ENCODE measurements at places on chromosomes 1 and 21.

GRCh38 chr1:243910607-243911006 is 60.6 kb upstream of the AKT3 start:
- DNase-seq: no peak

DNA sequence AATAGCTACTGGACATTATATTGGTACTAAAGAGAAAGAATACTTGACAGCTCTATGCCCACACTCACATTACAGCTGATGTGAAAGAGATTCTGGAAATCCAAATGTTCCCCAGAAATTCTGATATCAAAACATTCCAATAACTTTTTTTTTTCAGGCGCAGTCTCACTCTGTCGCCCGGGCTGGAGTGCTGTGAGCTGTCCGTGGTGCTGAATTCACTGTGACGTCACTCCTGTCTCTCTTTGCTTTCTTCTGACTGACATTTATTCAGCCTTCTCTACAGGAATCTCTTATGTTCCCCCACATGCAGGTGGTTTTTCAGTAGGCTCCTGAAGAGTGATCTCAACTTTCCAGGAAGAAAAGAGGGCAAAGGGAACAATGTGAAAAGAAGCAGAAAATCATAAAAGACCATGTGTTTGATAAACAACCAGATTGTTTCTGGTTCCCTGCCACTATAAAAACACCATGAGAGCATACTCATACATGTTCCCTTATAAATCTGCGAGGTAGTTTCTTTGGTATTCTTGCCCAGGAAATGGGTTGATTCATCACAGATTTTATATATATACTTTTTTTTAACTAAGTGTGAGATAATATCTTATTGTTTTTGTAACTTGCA is 6.2 kb downstream of the S100A7A start:
- peak; percentile 30 for DNase-seq

- no peak for DNase-seq
These were observed 152.5 kb downstream of the CDC7 start for GRCh38 chr1:91653183-91653582.

DNA sequence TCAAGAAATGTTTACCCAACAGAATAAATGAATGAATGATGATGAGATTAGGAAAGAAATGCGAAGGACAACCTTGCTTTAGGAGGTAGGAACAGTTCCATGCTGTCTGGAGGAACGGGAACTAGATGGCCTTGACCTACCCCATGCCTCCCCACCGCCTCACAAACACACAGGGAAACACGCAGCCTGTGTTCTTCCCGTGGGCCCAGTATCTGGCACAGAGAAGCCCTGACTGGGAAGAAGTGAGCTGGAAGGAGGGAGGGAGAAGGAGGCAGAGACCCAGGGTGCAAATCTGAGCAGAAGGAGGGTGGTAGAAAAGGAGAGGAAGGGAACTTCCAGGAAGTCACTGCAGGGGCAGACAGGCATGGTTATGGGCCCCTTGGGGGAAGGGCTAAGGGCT is 3.5 kb upstream of the ADORA1 start:
- no peak for DNase-seq

DNA sequence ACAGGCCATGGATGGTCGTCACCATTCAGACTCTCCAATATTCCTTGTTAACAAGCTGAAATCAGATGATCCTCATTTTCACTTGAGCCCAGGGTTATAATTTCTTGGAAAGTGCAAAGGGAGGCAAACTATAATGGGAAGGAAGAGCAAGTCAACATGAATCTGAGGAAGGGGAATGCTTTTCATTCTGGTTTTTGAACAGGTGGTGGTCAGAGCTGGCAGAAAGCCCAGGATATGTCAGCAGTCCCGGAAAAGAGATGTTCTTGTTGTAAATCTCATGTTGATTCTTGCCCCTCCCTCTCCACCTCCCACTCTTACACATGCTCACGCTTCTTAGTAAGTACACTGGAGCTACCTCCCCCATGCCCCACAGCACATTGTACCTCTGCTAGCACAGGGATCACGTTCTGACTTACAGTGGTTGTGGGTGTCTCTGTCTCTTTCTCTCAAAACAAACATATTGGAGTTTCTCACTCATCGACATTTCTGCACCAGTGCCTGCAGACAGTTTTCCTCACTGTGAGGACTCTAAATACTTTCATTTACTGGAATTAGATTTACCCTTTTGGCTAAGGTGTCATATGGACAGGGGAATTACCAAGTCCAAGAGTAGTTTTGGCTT is 77.6 kb downstream of the XCL2 start:
- DNase-seq: peak; percentile 36

DNA sequence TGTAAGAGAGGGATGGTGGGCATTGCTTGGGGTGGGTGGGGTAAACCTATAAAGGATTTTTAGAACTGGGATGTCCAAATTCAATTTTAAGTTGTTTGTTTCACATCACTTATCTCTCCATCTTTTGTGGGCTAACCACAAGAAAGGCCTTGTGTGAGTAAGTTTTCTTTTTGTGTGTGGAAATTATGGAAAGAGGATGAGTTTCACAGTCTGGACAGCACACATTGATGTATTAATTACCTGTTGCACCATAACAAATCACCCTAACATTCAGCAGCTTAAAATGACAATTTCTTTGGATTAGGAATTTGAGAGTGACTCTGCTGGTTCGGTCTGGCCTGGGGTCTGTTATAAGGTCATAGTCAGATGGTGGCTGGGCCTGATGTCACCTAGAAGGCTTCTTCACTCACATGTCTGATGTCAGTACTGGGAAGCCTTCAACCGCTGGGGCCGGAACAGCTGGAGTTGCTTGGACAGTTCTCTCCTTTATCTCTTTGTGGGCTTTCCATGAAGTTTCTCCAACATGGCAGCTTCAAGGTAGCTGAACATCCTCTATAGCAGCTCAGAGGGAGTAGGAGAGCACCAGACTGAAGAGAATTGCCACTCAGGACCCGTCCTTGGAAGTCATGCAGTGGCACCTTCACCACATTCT is 2.0 kb upstream of the COL9A2 start:
- no peak for DNase-seq

DNA sequence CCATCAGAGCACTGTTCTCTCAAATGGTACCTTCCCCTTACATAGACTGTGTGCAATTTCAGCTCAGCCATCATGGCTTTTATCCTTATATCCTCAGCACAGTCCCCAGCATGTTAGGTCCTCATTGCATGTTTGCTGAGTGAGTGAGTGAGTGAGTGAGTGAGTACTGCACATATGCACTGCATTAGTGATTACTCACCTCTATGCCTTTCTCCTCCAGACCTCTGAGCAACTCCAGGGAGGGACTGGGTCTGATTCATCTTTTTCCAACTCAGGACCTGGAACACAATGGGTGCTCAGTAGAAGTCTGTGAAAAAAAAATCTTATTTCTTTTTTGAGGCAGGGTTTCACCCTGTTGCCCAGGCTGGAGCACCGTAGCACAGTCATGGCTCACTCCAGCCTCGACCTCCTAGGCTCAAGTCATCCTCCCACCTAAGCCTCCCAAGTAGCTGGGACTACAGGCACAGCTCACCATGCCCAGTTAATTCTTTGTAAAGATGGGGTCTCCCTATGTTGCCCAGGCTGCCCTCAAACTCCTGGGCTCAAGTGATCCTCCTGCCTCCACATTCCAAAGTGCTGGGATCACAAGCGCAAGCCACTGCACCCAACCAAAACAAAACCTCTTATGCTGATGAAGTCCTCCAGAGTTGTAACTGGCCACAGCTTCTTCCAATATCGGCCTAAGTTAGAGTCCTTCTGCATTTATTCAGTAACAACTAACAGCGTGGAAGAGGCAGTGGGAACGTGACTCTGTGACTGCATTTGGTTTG is 23.7 kb downstream of the RNU5D-1 start:
- peak; percentile 60 for DNase-seq
